ENCODE measurements at places on chromosomes 12 and 14. TPM values are rescaled to one million over a fixed set of nuclear protein-coding genes. Genes with fewer than 3 reads are reported as not detected.
A peak's percentile ranks its signal among the peaks of the same experiment; 100 is the strongest.

DNA sequence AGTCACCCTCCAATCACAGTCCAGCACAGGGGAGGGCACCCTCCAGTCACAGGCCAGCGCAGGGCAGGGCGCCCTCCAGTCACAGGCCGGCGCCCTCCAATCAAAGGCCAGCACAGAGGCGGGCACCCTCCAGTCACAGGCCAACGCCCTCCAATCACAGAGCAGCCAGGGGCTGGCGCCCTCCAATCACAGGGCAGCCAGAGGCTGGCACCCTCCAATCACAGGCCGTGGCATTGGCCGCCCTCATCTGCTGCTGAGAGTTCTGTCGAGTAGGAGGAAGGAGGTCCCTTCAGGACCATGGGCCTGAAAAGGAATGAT lies 26.6 kb downstream of the DDX51 start:
- no peak for DNase-seq

DNA sequence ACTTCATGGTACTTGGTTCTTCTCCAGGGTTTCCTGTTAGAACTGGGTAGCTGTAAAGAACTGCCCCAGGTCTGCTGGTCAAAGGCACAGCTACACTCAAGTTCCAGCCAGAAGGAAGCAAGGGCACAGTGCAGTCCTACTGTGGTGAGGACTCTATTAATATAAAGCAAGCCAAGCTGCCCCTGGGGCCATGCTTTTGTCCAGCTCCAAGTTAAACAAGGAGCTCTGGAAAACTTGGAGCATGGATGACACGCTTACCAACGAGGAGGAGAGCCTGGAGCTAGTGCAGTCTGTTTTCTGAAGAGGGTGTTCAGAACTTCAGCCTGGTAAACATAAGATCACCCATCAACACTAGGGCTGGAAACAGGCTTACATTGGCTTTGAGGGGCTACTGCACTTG lies 4.0 kb downstream of the FZD10 start:
- DNase-seq: no peak

DNA sequence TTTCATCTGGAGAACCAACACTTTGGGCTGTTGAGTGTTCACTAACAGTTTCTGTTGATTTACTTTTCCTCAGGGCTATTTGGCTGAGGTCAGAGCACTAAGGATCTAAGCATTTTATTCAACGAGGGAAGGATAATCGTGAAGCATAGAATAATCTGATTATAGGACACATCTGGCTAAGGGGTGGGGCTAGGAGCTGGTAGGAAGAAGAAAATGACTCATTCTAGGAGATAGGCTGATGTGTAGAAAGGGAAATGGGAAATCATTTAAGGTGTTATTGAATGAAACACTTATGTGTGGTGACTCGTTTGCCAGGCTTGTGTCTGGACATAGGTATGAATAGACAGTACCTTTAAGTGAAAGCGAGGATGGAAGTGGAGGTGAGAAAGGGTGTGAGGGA lies 167.2 kb downstream of the ETNK1 start:
- no peak for DNase-seq

KRT74 gene
- polyA plus RNA-seq: not detected

GRCh38 chr14:102020058-102020971 lies 55.9 kb downstream of the DYNC1H1 start:
- peak; percentile 67 for DNase-seq

DNA sequence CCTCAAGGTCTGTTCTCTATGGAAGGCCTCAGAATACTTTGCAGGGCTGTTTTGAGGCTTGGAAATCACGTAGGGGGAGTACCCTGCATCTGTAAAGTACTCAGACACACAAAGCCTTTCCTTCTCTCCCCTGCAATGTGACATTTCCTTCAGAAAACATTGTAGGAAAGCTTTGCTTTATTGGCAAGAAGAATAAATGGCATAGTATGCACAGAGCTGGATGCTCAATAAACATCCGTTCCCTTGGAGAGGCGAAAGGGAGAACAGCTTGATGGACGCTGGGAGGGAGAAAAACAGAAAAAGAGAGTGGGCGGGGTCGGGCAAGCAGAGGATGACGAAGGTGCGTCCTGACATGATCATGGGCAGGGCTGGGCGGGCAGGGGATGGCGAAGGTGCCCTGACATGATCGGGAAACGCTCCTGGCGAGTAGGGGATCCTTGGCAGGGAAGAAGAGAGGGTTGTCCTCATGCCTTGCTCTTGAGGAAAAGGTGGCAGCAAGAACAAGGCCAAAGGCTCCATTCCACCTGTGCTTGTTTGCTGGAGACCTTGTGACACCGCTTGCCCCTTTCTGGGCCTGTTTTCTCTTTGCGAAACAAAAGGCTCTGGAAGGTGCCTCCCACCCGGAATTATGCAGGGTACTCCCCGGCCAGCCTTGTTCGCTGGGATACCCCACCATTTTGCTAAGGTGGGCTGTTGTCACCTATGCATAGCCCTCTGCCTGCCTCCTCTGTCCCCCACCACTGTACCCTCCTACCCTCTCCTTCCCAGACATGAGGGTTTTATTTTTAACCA lies 21.1 kb downstream of the IRF2BPL start:
- DNase-seq: no peak

LRP1 gene
- polyA plus RNA-seq: 49.9 TPM

ARMH4 gene
- polyA plus RNA-seq: 6.4 TPM

GRCh38 chr14:61227884-61228591 lies 53.1 kb downstream of the TMEM30B start:
- DNase-seq: no peak

- DNase-seq: no peak
Measured at GRCh38 chr12:9134981-9135628, 19.4 kb upstream of the A2M start.

DNA sequence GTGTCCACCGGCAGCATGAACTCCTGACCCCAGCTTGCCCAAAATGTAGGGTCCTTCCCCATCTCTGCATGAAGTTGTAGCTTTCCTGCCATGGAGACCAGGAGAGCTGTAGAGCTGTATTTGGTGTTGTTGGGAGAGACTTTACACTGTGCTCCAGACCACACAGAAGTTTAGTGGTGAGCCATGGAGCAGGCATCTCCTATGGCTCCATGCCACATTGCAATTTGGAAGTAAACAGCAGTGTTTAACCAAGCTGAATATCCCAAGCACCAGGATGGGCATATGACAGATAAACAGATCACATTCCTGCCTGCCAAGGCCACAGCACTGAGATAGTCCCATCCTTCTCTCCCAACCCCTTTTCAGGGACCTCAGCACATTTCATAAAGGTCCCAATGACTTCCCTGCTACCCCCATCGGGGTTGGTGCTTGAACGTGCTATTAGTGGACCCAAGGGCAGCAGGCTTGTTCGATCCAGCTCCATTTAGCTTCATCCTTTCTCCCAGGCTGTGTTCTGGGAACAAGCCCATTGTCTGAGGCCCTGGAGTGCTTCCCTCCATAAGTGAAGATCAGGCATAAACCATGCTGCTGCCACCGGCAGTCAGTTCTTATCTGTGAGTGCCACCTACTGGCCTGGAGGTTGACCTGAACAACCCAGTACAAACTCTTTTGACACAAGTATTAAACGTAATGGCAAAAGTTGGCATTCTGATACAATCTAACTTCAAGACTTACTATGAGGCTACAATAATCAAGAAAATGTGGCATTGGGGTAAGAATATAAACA lies 172.3 kb upstream of the ATXN7L3B start:
- DNase-seq: peak; percentile 11

AHNAK2 gene
- polyA plus RNA-seq: 10.5 TPM

GRCh38 chr14:100032738-100033137 lies 32.5 kb upstream of the EVL start:
- no peak for DNase-seq

- no peak for DNase-seq
Measured at GRCh38 chr14:83071888-83072501, 1538.3 kb upstream of the SEL1L start.

- no peak for DNase-seq
Measured at GRCh38 chr14:52706286-52706685, 714 bp upstream of the PSMC6 start.

DNA sequence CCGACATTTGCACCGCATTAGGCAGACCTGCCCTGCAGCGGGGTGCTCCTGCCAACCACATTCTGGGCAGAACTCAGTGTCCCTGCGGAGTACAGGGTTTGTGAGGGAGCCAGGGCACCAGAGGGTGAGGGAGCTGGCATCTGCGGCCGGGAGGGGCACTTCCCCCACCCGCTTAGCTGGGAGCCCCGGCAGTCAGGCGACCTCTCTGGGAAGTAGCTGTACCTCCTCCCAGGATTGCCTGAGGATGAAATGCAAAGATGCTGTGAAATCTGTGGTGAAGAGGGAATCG lies 58.6 kb downstream of the ANKRD9 start:
- no peak for DNase-seq

DEPDC4 gene
- polyA plus RNA-seq: 1.3 TPM

DNA sequence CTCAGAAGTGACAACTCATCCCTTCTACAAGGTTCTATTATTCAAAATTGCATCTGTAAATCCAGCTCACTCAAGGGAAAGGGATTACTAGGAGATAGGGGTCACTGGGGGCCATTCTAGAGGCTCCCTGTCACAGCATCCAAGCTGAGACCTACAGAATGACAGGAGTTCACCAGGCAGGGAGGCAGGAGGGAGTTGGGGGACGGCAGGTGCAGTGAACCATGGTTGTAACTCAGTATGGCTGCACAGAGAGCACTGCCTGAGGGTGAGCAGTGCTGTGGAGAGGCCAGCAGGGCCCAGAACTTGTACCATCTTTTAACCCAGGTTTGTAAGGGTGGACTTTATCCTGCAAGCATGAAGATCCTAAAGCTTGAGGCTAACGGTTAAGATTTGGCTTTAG lies 37.9 kb upstream of the SINHCAF start:
- no peak for DNase-seq

TRIM9 gene
- 0.02 TPM for polyA plus RNA-seq

MYH6 gene
- not detected for polyA plus RNA-seq

DNA sequence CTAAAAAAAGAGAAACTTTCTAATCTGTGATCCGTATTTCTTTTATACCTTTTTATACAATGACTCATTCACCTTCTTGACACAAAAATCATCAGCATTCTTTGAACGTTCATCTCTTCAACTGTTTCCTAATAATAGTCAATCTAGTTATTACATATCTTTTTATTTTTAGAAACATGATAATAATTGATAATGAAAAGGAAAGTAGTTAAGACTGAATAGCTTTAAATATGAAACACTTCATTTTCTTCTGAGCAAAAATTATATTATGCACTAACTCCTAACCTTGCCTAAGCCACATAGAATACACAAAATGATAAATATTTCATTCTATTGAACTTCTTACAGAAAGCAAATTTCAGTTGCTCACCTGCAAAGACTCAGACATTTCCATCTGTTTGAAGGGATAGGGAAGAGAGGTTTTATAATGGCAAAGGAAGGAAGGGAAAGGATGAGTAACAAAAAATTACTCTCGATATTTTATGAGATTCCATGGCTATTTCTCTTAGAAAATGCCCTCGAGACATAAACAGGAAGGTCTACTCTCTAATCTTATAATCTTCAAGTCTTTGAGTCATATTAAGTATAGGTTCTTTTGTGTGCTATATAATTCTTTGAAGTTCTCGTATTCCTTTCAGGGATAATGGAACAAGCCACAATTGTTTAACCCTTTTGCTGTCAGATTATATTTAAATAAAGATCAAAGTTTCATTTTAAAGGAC lies 7.5 kb upstream of the KLHL42 start:
- no peak for DNase-seq

GRCh38 chr12:7637615-7638014 lies 28.1 kb downstream of the APOBEC1 start:
- no peak for DNase-seq

GRCh38 chr14:28742171-28742846 lies 24.3 kb upstream of the FOXG1 start:
- DNase-seq: no peak

- DNase-seq: no peak
Measured at GRCh38 chr12:99352269-99352668, 295.3 kb upstream of the GARIN6 start.

DNA sequence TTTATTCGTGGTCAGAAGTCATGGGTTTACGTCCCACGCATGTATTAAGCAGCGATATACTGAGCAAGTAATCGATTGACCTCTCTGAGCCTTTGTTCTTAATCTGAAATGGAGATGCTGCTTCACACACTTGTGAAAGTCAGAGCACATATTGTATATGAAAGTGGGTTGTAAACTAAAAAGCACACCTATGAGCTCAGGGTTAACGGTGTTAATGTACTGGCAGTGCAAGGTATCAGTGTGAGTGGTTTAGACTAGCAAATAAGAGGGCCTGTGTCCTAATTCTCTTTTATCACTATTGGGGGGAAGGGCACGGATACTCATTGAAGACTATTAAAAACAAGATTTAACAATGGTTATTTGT lies 676 bp downstream of the MRPL42 start:
- no peak for DNase-seq

DCAF5 gene
- polyA plus RNA-seq: 32.4 TPM

DNAH10 gene
- 8.6 TPM for polyA plus RNA-seq

DNA sequence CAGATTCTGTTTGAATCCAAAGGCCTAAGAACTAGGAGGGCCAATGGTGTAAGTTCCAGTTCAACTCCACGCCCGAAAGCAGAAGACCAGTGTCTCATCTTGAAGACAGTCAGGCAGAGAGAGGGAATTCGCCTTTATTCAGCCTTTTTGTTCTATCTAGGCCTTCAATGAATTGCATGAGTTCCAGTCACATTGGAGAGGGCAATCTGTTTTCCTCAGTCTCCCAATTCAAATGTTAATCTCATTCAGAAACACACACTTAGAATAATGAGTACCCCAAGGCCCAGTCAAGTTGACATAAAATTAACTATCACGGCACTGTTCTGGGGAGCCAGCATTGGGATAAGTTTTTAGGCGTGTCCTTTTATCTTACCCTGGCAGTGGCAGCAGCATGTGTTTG lies 65.8 kb downstream of the C14orf39 start:
- no peak for DNase-seq

- no peak for DNase-seq
Measured at GRCh38 chr12:39372929-39373328, 70.0 kb downstream of the KIF21A start.

GRCh38 chr14:98666545-98666944 lies 605.5 kb downstream of the BCL11B start:
- DNase-seq: no peak

GRCh38 chr12:106359646-106360399 lies 2.3 kb downstream of the POLR3B start:
- DNase-seq: no peak

SDR9C7 gene
- not detected for polyA plus RNA-seq

- no peak for DNase-seq
Measured at GRCh38 chr12:53213348-53213747, 6.3 kb upstream of the ITGB7 start.

RTN1 gene
- polyA plus RNA-seq: 0.63 TPM
